ENCODE measurements at places on chromosomes 5 and 9.

- DNase-seq, result no peak
These were observed 53.0 kb downstream of the NR2F1 start for GRCh38 chr5:93635991-93636390.

GRCh38 chr5:143314659-143315058 lies 88.8 kb downstream of the NR3C1 start:
- DNase-seq, result no peak

DNA sequence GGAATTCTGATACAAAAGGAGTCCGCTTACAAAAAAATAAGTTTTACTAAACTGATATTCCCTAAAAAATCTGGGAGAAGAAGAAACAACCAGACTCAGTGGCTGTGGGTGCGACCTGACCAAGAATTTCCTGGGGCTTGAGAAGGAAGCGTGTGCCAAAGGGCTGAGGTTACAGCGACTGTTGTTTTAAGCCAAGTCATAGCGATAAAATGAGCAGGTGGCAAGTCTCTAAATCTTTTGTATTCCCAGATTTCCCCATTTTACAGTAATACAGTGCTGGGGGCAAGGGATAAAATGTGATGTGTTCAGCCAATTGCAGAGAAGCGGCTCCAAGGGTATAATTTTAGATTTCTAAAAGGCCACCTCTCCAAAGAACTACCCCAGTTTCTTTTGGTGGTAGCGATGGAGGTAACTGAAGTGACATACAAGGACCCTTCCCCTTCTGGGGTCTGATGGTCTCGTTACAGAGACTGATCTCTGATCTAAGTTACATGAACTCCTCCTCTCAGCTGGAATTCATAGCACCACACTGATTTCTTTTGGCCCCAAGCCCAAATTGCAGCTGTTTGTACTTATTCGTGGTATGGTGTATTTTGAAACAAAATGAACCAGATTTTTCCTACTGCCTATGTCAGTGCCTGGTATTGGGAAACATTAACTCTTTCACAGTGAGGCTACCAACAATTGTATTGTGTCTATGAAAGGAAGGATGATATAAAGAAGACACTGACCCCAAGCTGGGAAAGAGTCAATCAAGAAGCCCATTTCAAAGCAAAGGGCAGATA lies 41.6 kb downstream of the LPAR1 start:
- DNase-seq, result no peak

DNA sequence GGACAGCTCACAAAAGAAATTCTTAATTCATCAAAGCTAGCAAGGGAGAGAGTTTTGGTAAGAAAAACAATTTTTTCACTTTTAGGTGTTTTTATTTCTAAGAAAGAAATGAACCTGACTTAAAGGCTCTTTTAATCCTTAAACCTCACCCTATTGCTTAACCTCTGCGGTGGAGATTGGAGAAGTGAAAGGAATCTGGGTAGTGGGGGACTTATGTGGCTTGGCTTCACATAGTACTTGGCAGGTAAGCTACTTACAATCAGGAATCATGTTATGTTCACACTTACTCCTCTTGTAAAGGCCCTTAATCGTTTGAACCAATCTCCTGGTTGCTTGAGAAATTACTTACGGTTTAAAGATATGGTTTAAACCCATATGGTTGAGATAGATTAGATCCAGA lies 104.8 kb downstream of the ISOC1 start:
- DNase-seq, result no peak

DNA sequence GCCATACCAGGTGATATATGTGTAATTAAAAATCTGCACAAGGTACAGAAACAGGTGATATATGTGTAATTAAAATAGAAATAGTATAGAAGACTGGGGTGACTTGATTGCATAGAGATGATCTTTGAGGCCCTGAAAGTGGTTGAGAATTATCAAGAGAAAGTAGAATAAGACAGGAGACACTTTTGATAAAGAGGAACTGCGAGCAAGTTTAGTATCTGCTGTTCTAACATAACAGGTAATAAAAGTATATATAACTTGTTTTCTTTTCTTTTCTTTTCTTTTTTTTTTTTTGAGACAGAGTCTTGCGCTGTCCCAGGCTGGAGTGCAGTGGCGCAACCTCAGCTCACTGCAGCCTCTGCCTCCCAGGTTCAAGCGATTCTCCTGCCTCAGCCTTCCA lies 5.4 kb downstream of the SNX2 start:
- no peak for DNase-seq

DNA sequence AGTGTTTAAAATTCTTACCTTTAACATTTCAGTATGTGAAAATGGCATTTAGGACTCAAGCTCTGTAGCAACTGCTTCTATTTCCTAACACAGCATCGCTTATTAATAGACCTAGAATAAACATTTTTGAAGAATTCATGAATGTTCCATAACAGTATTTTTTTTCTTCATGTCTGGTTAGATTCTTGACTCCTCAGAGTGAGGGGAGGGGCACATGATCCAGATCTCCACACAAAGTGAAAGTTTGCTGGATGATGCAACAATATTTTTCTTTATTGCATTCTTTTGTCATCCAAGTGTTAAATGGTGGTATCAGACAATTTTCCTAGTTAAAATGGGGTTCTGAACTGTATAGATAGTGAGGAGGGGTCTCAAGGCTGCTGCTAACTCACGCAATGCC lies 130.8 kb upstream of the MAN2A1 start:
- DNase-seq, result no peak

DNA sequence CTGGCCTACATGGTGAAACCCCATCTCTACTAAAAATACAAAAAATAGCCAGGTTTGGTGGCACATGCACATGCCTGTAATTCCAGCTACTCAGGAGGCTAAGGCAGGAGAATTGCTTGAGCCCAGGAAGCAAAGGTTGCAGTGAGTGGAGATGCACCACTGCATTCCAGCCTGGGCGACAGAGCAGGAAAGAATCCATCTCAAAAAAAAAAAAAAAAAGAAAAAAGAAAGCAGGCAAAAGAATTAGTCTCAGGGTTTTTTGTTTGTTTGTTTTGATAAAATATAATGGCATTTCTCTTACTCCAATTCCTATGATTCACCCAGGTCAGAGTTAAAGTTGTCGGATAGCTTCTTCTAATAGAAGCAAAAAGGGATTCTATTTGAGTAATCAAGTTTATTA lies 67.0 kb upstream of the ATG10 start:
- no peak for DNase-seq

DNA sequence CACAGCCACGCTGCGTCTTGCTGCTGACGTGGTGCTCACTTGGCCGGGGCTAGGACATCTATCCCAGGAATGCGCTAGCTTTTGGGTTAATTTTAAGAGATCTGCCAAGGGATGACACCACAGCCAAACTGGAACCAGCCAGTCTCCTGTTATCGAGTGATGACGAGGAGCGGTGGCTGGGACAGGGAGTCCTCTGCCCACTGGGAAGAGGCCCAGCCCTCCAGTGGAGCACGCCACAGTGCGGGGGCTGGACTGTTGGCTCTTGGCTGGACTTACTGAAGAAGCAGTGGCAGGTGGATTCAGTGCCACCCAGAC lies 55.1 kb upstream of the PHYKPL start:
- DNase-seq, result no peak

GRCh38 chr9:34230556-34230955 lies 51.7 kb downstream of the UBAP1 start:
- no peak for DNase-seq

DNA sequence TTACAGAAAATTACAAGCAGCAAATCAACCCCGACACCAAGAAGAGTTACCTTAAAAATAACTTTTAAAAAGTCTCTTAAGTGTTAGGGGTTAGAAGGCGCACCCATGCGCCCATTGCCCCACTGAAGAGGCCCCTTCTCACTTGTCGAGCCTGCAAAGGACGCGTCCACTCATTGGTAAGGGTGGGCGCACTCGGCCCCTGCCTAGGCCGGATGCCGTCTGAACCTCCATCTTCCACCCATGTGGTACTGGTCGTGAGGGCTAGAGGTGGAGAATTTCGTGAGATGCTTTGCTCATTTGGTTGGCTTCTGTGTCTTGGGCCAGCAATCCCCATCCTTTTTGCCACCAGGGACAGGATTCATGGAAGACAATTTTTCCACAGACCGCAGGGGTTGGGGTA lies 27.5 kb upstream of the LRRC14B start:
- DNase-seq, result no peak
